ENCODE measurements at places on chromosomes 1 and 21.

- DNase-seq = peak; percentile 79
Measured at GRCh38 chr21:42145569-42146272, 73.2 kb upstream of the ABCG1 start.

- DNase-seq = no peak
Measured at GRCh38 chr1:117339866-117340700, 27.2 kb upstream of the MAN1A2 start.

GRCh38 chr1:51952638-51953037 is 37.9 kb downstream of the RAB3B start:
- no peak for DNase-seq

GRCh38 chr21:17598437-17598836 is 14.3 kb downstream of the BTG3 start:
- no peak for DNase-seq

GRCh38 chr1:244865028-244865371 is 657 bp upstream of the HNRNPU start:
- no peak for DNase-seq

DNA sequence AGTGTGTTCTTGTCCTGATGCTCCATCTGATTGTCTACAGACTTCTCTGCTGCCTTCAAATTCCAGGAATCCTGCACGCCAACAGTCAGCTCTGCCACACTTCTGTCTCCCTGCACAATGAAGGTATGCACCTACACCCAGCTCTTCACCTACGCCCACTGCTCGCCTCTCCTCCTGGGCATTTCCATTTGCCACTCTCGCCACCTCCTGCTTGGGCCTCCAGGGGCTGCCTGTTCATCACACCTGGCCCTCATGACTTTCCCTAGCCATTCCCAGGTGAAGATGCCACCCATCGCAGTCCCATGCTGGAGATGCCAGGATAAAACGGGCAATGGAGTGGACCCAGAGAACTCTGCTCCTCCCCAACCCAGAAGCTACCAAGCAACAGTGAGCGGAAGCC is 96.5 kb upstream of the ATP1A1 start:
- DNase-seq = no peak

DNA sequence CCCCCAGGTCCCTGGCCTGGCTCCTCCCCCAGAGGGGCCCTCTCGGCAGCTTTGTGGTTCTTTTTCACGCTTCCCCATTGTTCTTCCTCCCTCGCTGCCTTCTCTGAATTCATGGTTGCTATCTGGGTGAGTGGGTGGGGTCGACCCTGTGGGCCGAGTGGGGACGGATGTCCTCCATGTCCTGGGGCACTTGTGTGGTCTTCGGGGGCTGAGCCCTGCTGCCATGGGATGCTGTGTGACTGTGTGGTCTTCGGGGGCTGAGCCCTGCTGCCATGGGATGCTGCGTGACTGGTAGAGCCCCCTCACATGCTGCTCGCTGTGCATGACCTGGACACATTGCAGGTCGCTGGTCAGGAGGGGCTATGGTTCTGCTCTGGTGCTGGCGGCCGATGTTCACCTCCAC is 21.6 kb upstream of the DIP2A start:
- no peak for DNase-seq

GRCh38 chr1:40634901-40635655 is 30.4 kb downstream of the RIMS3 start:
- DNase-seq = no peak

- DNase-seq = no peak
Measured at GRCh38 chr1:219227360-219228057, 53.8 kb downstream of the LYPLAL1 start.

GRCh38 chr1:172845371-172845770 is 186.5 kb downstream of the FASLG start:
- DNase-seq = no peak

GRCh38 chr1:6634371-6635052 is 9.8 kb downstream of the THAP3 start:
- DNase-seq = no peak

- no peak for DNase-seq
Measured at GRCh38 chr1:30325085-30325935, 398.1 kb downstream of the MATN1 start.

DNA sequence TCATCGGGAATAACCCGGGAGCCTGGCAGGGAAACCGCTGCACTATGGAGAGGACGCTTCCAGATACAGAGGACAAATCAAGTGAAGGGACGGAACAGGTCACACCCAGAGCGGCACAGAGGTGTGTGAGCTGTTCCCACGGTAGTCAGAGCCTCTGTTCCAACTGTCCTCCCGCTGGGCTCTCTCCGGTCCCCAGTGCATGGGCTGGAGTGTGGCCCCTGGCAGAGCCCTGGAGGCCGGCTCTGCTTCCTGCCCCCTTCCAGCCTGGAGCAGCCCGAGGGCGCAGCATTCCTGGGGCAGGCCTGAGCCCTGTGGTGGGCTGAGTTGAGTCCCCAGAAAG is 11.9 kb upstream of the ZBTB21 start:
- DNase-seq = no peak

GRCh38 chr21:16241016-16241415 is 511.2 kb downstream of the USP25 start:
- no peak for DNase-seq

- no peak for DNase-seq
Measured at GRCh38 chr21:42353623-42354022, 2.8 kb upstream of the TFF2 start.

DNA sequence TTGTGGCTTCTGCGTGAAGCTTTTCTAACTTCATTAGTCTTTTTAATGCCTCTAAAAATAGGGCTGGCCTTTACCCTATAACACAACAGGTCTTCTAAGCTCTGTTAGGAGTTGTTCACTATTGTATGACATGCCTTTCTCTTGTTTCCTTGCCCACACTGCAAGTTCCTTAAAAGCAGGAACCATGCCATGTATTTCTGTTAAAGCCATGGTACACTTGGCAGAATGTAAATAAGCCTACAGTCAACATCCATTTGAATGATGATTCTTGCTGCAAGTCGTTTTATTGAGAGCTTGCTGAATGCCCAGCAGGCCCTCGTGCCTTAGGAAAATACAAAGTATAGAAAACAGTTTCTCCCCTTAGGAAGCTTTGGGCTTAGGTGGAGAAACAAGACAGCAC is 214.6 kb downstream of the DUSP10 start:
- DNase-seq = no peak

DNA sequence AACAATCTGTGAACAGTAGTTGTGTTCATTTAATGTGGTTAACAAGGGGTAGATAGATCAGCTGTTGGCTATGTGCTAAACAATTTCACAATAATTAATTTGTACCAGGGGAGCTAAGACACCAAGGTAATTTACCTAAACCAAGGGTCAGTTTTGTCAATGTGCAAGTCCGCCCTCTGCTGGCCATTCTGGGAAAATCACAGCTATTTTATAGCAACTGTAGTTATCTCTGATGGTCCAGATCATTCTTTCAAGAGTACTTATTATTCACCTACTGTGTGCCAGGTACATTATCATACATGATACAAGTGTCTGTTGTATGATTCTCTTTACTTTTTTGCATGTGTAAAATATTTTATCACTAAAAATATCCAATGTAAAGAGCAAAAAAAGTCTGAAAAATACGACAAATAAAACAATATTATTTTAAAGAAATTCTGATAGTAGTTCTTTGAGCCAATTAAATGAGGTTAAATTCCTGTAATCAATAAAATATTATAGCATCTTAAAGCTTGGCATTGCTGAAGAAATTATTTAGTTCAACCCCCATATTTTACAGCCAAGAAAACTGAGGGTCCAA is 312.3 kb upstream of the FAM78B start:
- peak; percentile 48 for DNase-seq

- DNase-seq = peak; percentile 58
Measured at GRCh38 chr1:156766298-156767100, 836 bp upstream of the PRCC start.

DNA sequence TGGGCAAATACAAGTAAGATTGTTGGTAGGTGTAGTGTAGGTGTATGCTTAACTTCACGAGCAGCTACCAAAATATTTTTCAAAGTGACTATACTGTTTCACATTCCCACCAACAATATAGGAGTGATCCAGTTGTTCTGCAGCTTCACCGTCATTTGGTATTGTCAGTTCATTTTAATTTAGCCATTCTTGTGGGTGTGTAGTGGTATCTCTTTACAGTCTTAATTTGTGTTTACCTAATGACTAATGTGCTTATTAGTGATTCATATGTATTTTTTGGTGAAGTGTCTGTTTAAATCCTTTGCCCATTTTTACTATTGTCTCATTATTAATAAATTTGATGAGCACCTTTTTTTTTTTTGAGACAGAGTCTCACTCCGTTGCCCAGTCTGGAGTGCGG is 35.4 kb downstream of the RCSD1 start:
- DNase-seq = no peak

- no peak for DNase-seq
Measured at GRCh38 chr1:52674497-52675384, 23.4 kb downstream of the COA7 start.

- DNase-seq = no peak
Measured at GRCh38 chr1:232830661-232831060, 25.4 kb downstream of the MAP10 start.

DNA sequence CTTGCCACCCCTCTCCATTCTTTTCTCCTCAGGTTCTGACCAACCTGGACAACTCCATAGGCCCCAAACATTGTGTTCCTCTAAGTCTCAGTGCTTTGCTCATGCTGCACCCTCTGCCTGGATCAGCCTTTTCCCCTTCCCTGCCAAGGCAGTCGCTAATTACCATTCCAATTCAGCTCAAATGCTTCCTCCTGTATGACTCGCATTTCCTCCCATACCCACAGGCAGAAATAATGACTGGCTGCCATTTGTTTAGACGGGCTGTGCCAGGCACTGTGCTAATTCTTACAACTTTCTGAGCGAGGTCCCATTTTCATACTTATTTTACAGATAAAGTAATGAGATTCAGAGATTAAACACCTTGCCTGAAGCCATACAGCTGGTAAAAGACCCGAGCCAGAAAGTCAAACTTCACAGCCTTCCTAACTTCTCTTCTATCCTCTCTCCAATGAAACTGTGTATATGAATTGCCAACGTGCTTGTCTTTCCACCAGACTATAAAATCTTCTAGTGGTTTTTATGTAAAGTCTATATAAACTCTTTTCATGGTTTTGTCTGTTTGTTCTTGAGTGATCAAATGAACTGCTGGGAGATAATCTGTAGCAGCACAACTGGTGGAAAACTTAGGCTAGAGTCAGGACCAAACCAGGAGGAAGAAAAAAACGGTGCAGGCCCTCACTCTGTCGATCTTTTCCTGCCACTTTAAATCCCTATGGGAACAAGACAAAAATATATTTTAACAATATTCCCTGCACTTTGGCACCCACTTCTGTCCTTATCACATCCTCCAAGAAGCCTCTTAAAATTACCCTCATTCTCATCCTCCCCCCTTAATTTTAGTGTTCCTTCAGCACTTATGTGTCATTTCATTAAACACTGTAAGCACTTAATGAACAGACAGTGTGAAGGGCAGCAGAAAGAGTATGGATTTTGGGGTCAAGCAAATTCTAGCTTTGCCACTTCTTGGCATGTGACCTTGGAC is 33.7 kb downstream of the RAB3B start:
- peak; percentile 33 for DNase-seq

- no peak for DNase-seq
Measured at GRCh38 chr1:14479865-14480264, 118.6 kb upstream of the KAZN start.

DNA sequence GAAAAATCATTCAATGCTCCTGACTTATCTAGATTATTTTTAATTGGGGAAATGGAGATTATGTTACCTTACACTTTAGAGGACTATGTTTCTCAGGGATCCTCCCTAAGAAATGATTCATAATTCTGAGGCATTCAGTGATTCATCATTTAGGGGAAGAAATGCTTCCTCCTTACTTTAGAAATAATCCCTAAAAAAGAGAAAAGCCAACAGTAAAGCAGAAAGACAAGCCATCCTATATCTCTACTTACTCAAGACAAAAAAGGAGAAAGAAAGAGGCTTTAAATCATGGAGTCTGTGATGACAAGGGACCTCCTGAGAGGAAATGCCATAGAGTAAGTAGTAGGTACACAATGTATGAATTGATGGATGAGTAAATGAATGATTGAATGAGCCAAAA is 137.0 kb downstream of the BRINP2 start:
- DNase-seq = no peak

GRCh38 chr1:91098299-91098906 is 76.6 kb upstream of the ZNF644 start:
- no peak for DNase-seq

DNA sequence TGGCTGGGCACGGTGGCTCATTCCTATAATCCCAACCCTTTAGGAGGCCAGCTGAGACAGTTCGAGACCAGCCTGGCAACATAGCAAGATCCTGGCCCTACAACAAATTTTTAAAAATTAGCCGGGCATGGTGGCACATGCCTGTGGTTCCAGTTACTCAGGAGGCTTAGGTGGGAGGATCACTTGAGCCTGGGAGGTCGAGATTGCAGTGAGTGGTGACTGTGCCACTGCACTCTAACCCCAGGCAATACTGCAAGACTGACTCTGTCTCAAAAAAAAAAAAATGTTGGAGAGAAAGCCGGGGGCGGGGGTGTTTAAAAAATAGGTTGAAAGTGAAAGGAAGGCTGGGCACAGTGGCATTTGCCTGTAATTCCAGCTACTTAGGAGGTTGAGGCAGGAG is 16.5 kb downstream of the CLDN19 start:
- DNase-seq = no peak

GRCh38 chr1:175877939-175878737 is 134.7 kb upstream of the TNR start:
- no peak for DNase-seq

DNA sequence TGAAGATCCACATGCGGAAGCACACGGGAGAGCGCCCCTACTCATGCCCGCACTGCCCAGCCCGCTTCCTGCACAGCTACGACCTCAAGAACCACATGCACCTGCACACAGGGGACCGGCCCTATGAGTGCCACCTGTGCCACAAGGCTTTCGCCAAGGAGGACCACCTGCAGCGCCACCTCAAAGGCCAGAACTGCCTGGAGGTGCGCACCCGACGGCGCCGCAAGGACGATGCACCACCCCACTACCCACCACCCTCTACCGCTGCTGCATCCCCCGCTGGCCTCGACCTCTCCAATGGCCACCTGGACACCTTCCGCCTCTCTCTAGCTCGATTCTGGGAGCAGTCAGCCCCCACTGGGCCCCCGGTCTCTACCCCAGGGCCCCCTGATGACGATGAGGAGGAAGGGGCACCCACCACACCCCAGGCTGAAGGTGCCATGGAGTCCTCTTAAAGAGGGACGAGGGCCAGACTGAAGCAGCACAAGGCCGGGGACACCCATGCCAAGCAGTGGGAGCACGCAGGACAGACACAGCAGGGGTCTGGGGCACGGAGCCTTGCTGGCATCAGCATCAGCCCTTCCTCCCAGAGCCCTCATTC is 13.7 kb downstream of the ZBTB7B start:
- no peak for DNase-seq

GRCh38 chr1:103084181-103084580 is 24.1 kb downstream of the COL11A1 start:
- DNase-seq = no peak

DNA sequence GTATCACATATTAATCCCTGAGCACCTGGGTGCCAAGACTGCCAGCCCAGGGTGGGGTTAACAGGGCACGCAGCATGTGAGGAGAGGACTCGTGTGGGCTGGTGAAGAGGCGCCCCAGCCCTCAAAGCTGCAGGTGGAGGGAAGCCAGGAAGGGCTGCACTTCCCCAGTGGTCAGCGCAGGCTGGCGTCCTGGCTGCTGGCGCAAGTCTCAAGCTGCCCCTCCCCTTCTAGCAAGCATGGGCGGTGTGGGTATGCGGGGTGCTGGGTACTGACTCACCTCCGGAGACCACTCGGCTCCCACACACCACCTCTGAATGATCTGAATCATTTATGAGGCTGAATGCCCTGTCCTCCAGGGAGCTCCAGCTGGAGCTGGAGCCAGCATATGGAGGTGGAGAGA is 44.0 kb downstream of the EIF2D start:
- peak; percentile 38 for DNase-seq

- no peak for DNase-seq
Measured at GRCh38 chr1:199044191-199044590, 405.4 kb downstream of the PTPRC start.

Measured in NCI-H1092 treated with DMSO at 0.1 percent for 48 hours (cell line).